ENCODE measurements at places on chromosomes 1 and 21.

GRCh38 chr1:153617663-153618062, 1.5 kb upstream of the S100A14 start:
- no peak for DNase-seq

DNA sequence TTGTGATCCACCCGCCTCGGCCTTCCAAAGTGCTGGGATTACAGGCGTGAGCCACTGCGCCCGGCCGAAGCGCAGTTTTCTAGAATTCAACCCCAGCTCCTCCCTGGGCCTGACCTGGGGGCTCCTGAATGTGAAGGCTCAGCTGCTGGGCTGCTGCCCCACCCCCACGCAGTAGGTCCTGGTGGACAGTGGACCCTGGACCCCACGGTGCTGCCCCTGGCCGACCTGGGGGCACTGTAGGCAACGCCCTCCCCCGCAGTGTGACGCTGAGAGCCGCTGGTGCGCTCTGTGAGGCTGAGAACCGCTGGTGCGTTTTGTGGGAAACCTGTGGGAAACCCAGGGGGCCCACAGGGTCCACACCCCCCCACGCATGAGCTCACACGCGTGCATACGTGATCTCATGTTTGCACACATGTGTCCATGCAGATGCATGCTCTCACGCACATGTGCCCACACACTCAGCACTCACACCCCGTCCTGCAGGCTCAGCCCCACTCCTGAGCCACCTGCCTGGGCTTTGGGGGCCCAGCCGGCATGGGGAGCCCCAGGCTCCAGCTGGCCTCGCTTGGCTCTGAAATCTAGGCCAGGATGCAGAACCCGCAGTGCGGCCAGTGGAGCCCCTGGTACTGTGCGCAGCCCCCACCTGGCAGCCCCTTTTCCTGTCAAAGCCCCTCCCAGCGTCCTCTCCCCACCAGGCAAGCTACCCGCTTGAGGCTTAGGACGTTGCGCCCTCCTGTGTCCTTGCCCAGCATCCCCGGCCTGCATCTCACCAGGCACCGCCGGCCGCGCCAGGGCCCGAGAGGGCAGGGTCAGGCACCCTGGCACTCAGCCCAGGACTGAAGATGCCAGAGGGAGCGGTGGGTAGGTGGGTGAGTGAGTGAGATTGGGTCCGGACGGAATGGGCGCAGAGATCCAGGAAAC, 67.7 kb downstream of the COL18A1 start:
- no peak for DNase-seq

DNA sequence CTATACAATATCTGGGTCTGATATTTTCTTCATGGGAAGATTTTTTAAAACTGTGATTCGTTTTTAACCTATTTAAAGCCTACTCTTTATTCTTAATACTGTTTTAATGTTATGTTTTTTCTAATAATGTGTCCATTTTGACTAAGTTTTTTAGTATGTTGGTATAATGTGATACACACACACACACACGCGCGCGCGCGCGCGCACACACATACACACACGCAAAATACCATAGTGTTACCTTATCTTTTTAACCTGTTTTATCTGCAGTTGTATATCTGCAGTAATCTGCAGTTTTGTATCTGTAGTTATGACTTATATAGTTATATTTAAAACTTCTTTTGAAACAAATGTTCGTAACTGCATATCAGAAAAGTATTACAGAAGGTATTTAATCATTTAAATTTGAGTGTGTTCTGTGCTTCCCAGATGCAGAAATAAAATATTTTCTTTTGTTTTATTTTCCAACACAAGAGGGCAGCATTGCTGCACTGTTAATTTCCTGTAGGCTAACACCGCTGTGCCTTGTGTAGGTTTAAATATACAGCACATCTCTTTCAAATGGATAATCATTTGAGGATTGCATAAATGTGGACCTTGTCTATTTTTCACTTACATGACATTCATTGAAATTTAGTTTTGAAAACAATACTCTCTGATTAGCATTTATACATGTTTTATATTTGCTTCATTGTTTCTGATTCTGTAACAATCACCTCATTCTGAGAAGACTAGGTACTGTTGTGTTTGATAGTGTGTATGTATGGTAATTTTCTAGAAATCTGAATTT, 166.1 kb downstream of the PDE4B start:
- DNase-seq = peak; percentile 11

- DNase-seq = no peak
Observed at GRCh38 chr1:184210031-184210430, 158.5 kb downstream of the TSEN15 start.

GRCh38 chr1:95548211-95548610, 314.2 kb downstream of the RWDD3 start:
- no peak for DNase-seq

GRCh38 chr1:43520100-43520778, 10.4 kb upstream of the PTPRF start:
- DNase-seq = no peak

- no peak for DNase-seq
Observed at GRCh38 chr1:60425528-60425927, 352.0 kb upstream of the C1orf87 start.

- no peak for DNase-seq
Observed at GRCh38 chr1:81517987-81518386, 282.7 kb upstream of the ADGRL2 start.

GRCh38 chr1:4048921-4049320, 148.8 kb upstream of the C1orf174 start:
- DNase-seq = no peak

DNA sequence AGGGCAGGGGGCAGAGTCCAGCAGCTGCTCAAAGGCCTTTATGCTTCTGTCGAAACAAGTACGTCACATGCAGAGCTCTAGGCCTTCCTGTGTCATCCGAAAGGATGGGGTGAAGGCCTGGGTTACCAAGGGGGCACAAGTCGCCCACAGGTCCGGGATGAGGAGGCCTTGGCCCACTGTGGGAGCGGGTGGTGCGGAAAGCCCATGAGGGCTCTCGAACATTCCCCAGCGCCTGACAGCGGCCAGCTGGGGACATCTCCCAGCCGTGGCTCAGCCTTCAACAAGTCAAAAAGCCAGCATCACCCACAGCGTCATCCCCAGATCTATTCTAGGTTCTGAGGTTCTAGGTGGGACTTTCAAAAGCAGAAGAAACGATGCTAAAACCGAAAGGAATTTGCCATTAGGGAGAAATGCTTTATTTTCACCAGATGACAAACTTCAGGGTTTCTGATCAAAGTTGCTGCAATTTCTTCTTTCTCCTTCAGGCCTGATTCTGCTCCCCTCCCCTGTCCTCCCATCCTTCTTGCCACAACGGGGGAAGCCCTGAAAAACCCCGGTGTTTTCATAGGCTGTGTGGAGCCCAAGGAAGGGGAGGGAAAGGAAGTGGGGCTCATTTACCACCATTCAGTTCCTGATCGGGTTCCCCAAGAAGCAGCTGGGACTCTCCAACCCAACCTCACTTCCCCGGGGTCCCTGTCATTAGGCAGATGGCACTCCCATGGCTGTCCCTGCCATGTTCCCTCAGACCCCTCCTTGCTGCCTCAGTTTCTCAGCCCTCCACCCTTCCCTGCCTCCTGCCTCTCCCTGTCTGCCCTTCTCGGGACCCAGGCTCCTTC, 17.6 kb downstream of the GPR137B start:
- no peak for DNase-seq

DNA sequence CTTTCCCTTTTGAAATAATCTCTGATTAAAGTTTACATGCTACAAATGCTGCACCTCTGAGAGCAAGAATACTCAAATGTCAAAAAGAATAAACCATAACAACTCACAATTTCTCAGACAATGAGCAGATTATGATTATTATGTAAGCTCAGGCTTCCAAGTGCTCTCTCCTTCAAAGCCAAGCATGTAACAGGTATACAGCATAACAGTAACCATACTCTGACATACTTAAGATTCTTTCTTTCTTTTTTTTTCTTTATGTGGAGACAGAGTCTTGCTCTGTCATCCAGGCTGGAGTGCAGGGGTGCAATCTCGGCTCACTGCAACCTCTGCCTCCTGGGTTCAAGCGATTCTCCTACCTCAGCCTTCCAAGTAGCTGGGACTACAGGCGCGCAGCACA, 155.4 kb downstream of the EIF4G3 start:
- no peak for DNase-seq

GRCh38 chr1:26475989-26476388, 3.7 kb downstream of the HMGN2 start:
- no peak for DNase-seq

DNA sequence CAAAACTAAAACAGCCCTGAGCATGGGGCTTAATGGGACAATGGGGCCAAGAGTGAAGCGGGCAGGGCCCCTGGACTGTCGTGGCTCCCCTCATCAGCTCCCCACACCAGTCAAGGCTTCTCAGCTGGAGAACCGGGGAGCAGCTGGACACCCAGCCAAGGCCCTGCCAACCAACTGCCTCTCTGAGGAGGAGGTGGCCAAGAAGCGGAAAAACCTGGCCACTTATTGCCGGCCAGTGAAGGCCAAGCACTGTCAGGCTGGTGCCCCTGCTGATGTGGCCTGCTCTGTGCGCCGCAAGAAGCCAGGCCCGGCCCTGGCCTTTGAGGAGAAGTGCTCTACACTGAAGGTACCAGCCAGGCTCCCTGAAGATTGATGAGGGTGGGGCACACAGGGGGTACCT, 2.5 kb upstream of the CYB561D1 start:
- no peak for DNase-seq

GRCh38 chr21:45209685-45210284, 77.9 kb downstream of the POFUT2 start:
- no peak for DNase-seq

GRCh38 chr1:47751996-47752451, 245.2 kb downstream of the TRABD2B start:
- no peak for DNase-seq

DNA sequence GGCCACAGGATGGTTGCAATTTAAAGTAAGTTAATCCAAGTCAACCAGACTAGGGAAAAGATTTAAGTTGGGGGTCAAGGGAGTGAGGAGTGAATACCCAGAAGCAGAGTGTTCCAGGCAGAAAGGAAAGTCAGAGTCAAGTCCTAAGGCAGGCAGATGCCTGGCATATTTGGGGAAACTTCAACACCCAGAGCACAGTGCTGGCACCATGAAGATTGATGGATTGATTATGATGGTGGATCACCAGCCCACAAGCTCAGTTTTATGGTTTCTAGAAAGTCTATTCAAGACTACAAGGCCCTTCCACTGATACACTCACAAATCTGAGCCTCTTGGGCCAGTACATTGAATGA, 100.1 kb upstream of the DUSP10 start:
- DNase-seq = no peak
